Endodermal cell (in vitro differentiated cells): ENCODE measurements at places on chromosomes 6 and 20. TPM values are rescaled to one million over a fixed set of nuclear protein-coding genes. Genes with fewer than 3 reads are reported as not detected.

Gene DZANK1
- total RNA-seq, result 16.6 and 18.8 TPM in 2 replicates

Gene HLA-DOA
- total RNA-seq, result 9.2 to 10.6 TPM (median 10.5 TPM) in 3 replicates

Gene C6orf132
- total RNA-seq, result 11.3 to 26.8 TPM (median 23.4 TPM) in 3 replicates

Gene SNX21
- 14.6 and 18.8 TPM in 2 replicates for total RNA-seq

- no peaks in the 10 kb centered on the region for H3K27me3 ChIP-seq
- DNase-seq, result peak; percentile 35
- H3K4me3 ChIP-seq, result no peak overlapping the region
These were observed 22.6 kb downstream of the ETV7 start for GRCh38 chr6:36364669-36365479.

DNA sequence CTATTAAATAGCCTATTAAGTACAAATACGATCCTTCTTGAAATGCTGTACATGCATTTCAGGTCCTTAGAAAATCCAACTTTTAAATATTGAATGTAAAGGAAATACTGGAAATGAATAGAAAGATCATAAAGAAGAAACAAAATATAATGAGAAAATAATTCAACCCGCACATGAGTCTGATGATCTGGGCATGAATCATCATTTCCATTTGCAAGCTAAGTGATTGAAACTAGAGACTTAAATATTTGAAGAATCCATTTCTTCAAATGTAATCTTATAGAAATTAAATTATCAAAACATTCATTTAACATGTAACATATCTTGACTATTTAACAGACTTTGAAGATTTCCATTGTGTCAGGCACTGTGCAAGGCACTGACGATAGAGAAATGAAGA, 977.0 kb downstream of the TFAP2A start:
- H3K27me3 ChIP-seq, result no peaks in the 10 kb centered on the region
- no peaks in the 10 kb centered on the region for H3K4me1 ChIP-seq
- DNase-seq, result no peak

DNA sequence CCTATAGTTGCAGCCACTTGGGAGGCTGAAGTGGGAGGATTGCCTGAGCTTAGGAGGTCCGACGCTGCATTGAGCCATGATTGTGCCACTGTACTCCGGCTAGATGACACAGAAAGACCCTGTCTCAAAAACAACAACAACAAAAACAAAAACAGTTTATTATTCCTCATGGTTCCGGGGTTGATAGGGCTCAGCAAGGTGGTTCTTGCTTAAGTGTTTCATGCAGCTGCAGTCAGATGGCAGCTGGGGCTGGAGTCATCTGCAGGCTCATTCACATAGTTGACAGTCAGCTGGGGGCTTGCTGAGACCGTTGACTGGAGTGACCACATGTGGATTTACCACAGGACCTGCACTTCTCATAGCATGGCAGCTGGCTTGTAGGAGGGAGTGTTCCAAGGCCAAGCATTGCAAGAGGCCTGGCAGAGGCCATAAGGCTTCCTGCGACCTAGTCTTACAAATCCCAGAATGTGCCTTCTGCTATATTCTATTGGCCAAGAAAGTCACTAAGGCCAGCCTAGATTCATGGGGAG, 28.9 kb upstream of the NNAT start:
- H3K27ac ChIP-seq, result no peak overlapping the region
- no peaks in the 10 kb centered on the region for H3K36me3 ChIP-seq
- no peaks in the 10 kb centered on the region for H3K27me3 ChIP-seq
- no peak overlapping the region for H3K4me3 ChIP-seq
- DNase-seq, result no peak
- H3K4me1 ChIP-seq, result no peaks in the 10 kb centered on the region

DNA sequence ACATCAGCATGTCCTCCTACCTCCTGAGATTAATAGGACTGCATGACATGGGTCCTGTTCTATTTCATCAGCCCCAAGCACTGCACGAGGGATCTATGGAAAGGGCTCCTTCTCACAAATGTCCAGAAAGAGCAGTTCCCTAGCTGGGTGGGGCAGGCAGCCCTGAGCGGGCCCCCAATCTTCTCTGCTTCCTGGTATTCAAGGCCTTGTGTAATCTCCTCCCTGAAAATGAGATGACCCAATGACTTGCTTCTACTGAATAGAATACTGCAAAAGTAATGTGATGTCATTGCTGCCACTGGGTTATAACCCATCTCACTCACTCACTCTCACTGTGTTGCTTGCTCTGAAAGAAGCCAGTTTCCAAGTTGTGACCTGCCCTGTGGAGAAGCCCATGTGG, 126.4 kb downstream of the OPRM1 start:
- no peaks in the 10 kb centered on the region for H3K27me3 ChIP-seq
- no peak overlapping the region for H3K27ac ChIP-seq
- no peak overlapping the region for H3K4me3 ChIP-seq
- no peaks in the 10 kb centered on the region for H3K36me3 ChIP-seq
- H3K4me1 ChIP-seq, result no peaks in the 10 kb centered on the region

GRCh38 chr6:164695896-164696295, 613.5 kb downstream of the C6orf118 start:
- no peaks in the 10 kb centered on the region for H3K4me1 ChIP-seq
- peaks cover 5% of the 10 kb centered on the region for H3K27me3 ChIP-seq
- DNase-seq, result no peak
- no peaks in the 10 kb centered on the region for H3K36me3 ChIP-seq

- H3K27me3 ChIP-seq, result no peaks in the 10 kb centered on the region
- no peaks in the 10 kb centered on the region for H3K36me3 ChIP-seq
- no peaks in the 10 kb centered on the region for H3K4me1 ChIP-seq
- no peak for DNase-seq
These were observed 9.8 kb upstream of the BPI start for GRCh38 chr20:38294076-38294591.

GRCh38 chr6:169959136-169960002, 207.9 kb downstream of the ERMARD start:
- peaks cover 16% of the 10 kb centered on the region for H3K27me3 ChIP-seq
- H3K4me3 ChIP-seq, result no peak overlapping the region
- no peaks in the 10 kb centered on the region for H3K36me3 ChIP-seq
- H3K27ac ChIP-seq, result no peak overlapping the region
- DNase-seq, result peak; percentile 45
- H3K4me1 ChIP-seq, result no peaks in the 10 kb centered on the region

DNA sequence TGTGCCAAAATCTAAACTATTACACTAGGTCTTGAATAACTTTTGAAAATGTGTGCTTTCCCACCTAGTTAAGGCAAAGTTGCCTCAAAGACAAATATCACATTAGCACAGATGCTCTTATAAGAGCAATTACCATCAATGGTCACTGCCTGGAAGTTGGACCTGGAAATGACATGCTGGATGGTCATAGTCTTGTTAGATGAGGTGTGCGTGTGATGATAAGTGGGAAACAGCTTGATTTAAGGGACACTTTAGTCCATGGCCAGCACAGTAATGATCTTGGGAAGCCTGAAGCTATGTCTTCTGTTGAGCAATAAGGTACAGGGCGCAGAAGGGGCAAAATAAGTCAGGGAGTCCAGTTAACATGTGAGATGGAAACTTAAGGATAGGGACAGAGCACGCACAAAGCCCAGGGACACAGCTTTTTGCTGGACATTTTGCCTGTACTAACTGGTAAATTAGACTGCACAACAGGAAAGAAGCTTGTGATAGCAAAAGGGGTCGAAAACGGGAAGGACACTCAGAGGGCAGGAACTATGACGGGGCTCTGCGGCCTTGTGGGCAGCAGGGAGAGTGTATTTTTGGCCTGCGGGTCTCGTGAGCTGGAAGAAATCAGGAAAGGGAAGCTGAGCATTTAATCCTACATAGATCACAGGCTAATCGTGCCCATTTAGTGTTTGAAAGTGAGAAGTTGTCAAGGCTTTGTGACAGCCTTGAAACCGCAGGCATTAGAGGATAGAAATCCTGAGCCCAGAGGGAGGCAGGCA, 66.7 kb upstream of the BMP2 start:
- H3K27me3 ChIP-seq, result no peaks in the 10 kb centered on the region
- H3K36me3 ChIP-seq, result no peaks in the 10 kb centered on the region
- DNase-seq, result no peak
- no peak overlapping the region for H3K4me3 ChIP-seq
- peaks cover 44% of the 10 kb centered on the region for H3K4me1 ChIP-seq
